ENCODE measurements at places on chromosomes 12 and 14. TPM values are rescaled to one million over a fixed set of nuclear protein-coding genes. Genes with fewer than 3 reads are reported as not detected.

Gene BRMS1L
- 5.1 TPM for total RNA-seq

Gene CBLN3
- 0.87 TPM for total RNA-seq

Gene NCKAP5L
- 24.7 TPM for total RNA-seq

Gene C12orf75
- total RNA-seq: 93.8 TPM

Gene NAV3
- 1.2 TPM for total RNA-seq

Gene LMNTD1
- total RNA-seq: not detected

Gene IL22
- not detected for total RNA-seq

Gene OVCH1
- total RNA-seq: not detected

Gene PLA2G1B
- total RNA-seq: not detected

Gene METTL3
- 40.8 TPM for total RNA-seq

Measured in placental epithelial cell (primary cell).